ENCODE measurements at places on chromosomes 4 and X. TPM values are rescaled to one million over a fixed set of nuclear protein-coding genes. Genes with fewer than 3 reads are reported as not detected.
A peak's percentile ranks its signal among the peaks of the same experiment; 100 is the strongest.

GRCh38 chr4:127782025-127782274, 172 bp upstream of the HSPA4L start:
- peak; percentile 89 for DNase-seq

GRCh38 chr4:17701138-17701839, 80.1 kb downstream of the FAM184B start:
- DNase-seq: no peak

GRCh38 chr4:88730811-88731210, 33.2 kb upstream of the NAP1L5 start:
- no peak for DNase-seq

The SERPINA7 gene
- total RNA-seq: not detected

The GRPR gene
- total RNA-seq: 0.27 TPM

The MAGEA11 gene
- not detected for total RNA-seq

GRCh38 chr4:159542296-159542695, 439.4 kb downstream of the RAPGEF2 start:
- no peak for DNase-seq

The FHL1 gene
- total RNA-seq: 248 TPM

The ERCC6L gene
- total RNA-seq: 0.24 TPM

- no peak for DNase-seq
Observed at GRCh38 chrX:127558811-127559210, 493.4 kb downstream of the ACTRT1 start.

The ITGB1BP2 gene
- total RNA-seq: 1.4 TPM

DNA sequence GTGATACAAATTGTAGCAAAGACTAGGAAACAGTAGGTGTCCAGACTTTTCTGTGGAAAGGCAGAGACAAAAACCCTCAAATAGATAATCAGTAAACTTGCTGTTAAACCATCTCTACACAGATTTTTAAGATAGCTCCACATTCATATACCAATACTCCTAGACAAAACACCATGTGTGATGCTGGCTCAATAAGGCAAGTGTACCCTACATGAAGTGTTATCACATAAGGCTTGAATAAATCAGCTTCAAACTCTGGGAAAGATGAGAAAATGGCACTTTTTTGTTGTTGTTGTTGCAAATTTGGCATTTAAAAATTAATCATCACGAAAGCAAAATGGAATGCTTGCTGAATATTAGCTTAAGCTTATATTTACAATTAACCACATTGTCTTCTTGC, 45.1 kb downstream of the DRD5 start:
- DNase-seq: no peak

DNA sequence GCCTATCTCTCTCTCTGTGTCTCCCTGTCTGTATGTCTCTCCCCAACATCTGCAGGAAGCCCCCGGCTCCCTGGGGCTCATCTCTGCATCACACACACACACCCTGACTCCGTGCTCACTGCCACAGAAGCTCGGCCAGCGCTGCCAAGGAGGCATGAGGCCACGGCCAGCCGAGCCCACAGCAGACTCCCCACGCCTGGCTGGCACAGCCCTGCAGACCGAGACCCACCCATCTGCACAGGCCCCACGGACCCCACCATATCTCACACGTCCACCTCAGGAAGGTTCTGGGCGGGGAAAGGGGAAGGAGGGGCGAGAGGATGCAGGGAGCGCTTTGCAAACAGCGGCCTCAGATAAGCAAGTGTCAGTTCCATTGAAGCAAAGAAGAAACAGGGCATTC, 28.5 kb upstream of the SLC25A6 start:
- DNase-seq: peak; percentile 41

DNA sequence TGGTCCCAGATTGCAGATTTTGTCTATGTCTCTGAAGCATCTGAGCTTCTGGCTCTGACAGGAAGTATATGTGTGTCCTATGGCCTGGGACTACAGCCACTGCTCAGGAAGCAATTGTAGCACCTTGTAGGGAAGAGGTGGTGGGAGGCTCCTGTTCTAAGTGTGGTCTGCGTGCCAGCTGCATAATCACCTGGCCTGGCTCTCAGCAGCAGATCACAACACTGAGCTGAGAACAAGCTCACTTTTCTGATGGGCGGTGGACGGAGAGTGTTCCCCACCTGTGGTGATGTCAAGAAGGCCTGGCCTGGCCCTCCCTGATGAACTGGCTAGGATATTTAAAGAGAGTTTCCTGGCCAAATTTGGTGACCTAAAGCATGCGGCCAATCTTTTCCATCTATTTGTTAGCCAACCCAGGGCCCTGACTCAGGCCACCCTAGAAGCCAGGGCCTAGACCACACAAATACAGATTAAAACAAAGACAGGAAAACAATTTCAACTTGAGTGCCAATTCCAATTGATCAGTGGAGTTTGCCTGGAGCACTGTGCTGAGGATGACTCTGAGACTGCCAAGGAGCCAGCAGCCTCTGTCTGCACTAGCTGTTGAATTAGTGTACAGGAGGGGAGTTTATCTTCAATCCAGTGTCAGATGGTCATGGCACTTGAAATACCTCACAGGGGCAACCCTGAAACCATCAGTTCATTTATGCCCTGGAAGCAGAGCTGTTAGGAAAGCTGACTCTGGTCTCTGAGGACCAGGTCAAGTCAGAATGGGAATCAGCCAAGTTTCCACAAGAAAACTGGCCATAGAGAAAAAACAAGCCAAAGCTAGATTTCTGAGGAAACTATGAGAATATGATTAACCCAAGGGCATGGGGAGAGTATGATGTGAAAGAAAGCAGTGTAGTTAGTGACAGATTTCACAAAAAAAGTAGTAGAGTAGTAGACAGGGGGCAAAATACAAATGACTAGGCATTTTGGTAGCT, 47.4 kb downstream of the PRDM5 start:
- DNase-seq: no peak

- no peak for DNase-seq
Observed at GRCh38 chrX:13304052-13304451, 15.8 kb downstream of the ATXN3L start.

DNA sequence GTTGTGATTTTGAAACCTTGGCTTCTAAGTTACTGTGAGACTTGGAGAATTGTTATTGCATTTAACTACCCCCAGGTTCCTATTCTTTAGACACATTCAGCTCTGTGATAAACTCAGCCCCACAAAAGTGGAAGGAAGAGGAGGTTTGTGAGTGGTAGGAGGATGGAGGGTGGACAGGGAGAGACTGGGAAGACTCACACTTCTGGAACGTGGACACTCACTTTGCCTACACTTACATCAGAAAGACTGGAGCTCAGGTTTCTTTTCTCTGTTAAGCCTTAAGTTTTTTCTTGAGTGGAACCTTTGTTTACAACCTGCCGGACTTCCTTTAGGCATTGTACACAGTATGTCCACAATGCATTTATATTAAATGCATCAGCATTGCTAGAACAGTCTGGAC, 99.0 kb downstream of the AREG start:
- DNase-seq: no peak

Data from lower lobe of right lung (tissue), 2 donors.